ENCODE measurements at places on chromosomes 12 and 14.

- DNase-seq = peak; percentile 35
These were observed at the start of gene PLXNC1 for GRCh38 chr12:94147991-94148738. Gene PLXNC1 (plus strand): TSS chr12:94148577. CDS start chr12:94148972, 395 bp downstream.

DNA sequence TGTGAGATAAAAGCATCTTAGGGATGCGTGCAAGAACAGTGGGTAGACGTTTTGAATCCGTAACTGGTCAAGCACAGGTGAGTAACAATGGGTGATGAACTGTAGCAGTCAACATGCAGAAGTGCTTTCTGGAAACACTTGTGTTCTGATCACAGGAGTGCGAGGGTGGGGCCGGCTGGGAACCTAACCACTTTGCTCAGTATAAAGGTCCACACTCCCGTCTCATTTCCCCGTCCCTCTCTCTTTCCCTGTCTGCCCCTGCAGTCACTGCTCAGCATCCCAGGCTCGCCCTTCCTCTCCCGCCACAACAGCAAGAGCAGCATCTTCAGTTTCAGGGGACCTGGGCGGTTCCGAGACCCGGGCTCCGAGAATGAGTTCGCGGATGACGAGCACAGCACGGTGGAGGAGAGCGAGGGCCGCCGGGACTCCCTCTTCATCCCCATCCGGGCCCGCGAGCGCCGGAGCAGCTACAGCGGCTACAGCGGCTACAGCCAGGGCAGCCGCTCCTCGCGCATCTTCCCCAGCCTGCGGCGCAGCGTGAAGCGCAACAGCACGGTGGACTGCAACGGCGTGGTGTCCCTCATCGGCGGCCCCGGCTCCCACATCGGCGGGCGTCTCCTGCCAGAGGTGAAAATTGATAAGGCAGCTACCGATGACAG lies 127.1 kb downstream of the FIGNL2 start:
- peak; percentile 34 for DNase-seq

- peak; percentile 5 for DNase-seq
These were observed 369.7 kb upstream of the SYT1 start for GRCh38 chr12:78494911-78495310.

DNA sequence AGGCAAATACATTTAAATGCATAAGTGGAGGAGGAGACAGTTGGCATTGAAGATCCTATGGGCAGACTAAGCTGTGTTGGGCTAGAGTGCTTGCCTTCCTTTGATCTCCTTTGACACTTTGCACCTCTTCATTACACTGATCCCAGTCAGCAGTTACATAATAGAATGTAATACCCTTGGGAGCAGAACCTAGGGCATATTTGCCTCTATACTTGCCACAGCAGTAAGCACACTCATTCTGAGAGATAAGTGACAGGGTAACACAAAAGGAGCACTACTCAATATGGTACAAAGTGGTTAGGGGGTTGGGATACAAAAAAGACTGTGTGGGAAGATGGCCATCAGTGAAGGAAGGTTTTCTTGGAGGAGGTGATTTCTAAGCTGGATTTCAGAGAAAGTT lies 9.0 kb downstream of the MARS1 start:
- DNase-seq = no peak

DNA sequence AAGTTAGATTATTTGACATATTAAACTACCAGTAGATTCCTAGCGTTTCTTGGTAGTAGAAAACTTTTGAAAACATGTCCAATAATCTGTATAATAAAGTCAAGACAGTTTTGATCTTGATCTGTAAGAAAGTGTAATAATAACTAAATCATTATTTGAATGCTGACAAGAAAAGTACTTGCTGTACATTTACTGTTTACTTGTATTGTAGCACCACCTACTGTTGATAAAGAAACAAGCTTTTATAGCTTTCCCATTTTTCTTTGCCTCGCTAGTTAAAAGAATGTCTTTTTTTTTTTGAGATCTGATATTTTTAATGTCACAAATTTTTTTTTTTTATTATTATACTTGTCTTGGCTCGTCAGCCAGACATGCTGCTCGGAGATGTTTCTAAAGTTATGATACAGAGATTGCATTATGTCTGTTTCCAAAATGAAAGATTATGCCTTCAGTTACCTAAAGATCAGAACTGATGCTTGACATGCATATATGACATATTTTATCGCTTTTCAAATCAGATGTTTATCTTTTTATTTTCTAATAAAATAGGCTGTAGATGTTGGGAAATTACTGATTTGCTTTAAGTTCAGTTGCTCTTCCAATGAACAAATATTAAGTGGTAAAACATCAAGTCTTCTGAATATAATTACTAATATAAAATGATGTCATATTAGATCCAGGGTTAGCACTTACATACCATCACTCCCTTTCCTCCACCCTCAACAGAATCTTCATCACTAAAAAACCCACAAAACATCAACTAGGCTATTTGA lies 140.5 kb downstream of the AKAP6 start:
- DNase-seq = peak; percentile 79

DNA sequence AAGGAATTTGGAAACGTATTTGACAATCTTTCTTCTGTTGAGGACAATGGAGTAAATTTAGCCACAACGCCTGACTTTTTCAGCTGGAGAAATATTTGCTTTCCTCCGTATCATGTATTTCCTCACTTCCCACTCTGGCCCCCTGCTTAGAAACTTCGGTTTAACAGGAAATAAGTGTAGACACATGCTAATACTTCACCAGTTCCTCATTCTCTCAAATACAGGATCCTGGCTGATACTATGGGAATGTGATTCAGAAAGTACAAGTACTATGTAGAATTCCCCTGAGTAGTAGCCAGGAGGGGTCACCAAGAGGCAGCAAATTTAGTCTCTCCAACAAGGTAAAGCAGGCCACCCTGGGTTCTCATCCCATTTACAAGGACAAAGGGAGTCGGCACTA lies 58.0 kb downstream of the FAR2 start:
- peak; percentile 51 for DNase-seq

DNA sequence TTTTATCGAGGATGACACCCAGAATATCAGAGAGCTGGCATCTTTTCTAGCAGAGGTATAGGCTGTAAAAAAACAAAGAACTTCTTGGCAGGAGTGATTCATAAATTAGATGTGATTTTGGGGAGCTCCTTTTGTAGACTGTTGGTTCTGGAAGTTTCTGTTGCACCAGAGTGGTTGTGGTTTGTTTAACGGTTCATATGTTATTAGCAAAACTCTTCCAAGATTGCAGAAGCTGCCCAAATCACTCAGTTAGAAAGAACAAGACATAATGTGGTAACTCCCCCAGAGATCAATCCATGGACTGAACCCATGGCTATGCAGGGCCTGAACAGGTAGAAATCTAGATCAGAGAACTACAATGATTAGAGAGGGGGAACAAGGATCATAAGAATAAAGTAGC lies 6.7 kb upstream of the RNASE10 start:
- no peak for DNase-seq

DNA sequence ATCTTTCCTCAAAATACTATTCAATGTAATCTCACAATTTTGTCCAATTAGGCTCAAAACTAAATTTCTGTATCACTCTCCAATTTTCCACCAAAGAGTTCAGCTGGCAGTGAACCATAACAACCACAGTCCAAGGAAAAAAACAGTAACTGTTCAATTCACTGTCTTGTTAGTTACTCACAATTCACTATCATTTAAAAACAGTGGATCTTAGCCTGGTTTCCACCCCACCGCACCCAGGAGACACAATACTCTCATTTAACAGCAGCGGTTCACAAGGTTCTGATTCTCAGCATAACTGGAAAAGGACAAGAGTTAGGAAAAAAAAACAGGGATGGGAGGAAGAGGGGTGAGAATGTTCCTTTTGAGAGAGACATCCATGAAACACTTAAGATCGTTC lies 40.5 kb downstream of the MED13L start:
- DNase-seq = no peak

- no peak for DNase-seq
These were observed 114.6 kb downstream of the CHST11 start for GRCh38 chr12:104571328-104571727.

GRCh38 chr14:43105305-43105704 lies 1401.8 kb downstream of the FSCB start:
- DNase-seq = no peak

- DNase-seq = no peak
These were observed 79.1 kb downstream of the LRIG3 start for GRCh38 chr12:58841058-58841798.

GRCh38 chr12:120445911-120446843 lies at the start of the genes GATC and TRIAP1:
Gene GATC (plus strand): TSS chr12:120446444. CDS start chr12:120446481, 37 bp downstream.
Gene TRIAP1 (minus strand): TSS chr12:120446384. CDS start chr12:120446372, 12 bp downstream.
- DNase-seq = peak; percentile 66

- peak; percentile 86 for DNase-seq
These were observed 853 bp downstream of the USP5 start for GRCh38 chr12:6852651-6853354.

DNA sequence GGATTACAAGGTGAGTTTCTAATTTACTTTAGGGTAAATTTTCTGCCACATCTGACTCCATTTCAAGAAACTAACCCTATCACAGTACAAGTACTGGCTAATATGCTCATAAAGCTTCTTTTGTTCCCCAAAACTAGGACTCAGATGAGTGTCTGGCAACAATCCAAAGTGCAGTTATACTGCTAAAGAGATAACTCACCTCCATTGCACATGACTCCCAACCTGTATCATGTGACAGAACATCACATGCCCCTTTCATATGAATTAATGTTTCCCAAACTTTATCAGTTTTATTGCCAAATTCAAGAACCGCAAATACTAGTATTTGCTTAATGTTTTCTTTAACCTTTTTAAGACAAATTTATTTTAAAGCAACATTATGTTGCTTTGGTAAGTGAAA lies 3.9 kb upstream of the PPP1R12A start:
- DNase-seq = no peak

- peak; percentile 64 for DNase-seq
These were observed 43.9 kb upstream of the GNPNAT1 start for GRCh38 chr14:52835122-52835903.

DNA sequence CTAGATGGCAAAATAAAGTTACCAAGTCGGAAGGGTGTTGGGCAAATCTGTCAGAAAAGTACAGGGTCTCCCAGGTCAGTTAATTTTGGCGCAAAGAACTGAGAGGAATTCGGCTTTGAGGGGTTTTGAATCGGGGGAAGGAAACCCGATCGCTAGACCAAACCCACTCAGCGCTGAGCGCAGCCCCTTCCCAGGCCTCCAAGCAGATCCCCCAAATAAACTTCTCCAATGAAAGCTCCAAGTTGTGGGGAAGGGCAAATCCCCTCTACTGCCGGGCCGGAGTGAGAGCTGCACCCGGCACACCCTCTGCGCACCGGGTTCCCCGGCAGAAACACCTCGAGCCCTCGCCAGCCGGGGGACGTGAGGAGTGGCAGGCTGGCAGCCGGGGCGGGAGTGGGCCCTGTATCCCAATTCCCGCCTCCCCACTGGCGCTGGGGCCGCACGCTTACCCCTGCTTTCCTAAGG lies 441 bp downstream of the E2F7 start:
- DNase-seq = no peak

- no peak for DNase-seq
These were observed 5.7 kb upstream of the KRT5 start for GRCh38 chr12:52525661-52526499.

DNA sequence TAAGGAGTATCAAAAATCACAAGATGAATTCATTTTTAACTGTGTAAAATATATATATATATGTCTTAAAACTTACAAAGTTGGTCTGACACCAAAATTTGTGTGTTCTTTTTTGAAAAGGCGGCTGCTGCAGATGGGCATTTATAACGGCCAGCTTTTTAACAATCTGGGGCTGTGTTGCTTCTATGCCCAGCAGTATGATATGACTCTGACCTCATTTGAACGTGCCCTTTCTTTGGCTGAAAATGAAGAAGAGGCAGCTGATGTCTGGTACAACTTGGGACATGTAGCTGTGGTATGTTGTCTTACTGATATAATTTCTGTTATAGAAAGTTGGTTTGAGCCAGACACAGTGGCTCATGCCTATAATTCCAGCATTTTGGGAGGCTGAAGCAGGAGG lies 47.0 kb downstream of the TTC8 start:
- no peak for DNase-seq

GRCh38 chr12:131561051-131561450 lies 149.8 kb upstream of the SFSWAP start:
- DNase-seq = no peak

DNA sequence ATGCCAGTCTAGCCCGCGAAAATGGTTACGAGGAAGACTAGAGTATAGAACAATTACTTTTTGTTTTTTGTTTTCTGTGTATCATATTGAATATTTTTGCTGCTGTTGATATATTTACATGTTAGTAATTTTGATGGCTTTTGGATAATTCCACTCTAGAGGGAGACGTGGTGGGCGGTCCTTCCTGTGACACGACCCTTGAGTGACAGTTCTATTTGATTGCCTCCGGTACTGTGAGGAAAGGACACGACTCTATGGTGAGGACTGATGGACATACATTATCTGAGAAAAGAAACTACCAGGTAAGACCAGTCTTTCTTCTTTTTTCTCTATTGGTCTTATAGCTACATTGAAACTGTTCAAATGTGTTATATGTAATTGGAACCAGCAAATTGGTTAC lies 34.7 kb downstream of the CNOT2 start:
- no peak for DNase-seq

- no peak for DNase-seq
These were observed 38.8 kb downstream of the HELB start for GRCh38 chr12:66341126-66341525.

DNA sequence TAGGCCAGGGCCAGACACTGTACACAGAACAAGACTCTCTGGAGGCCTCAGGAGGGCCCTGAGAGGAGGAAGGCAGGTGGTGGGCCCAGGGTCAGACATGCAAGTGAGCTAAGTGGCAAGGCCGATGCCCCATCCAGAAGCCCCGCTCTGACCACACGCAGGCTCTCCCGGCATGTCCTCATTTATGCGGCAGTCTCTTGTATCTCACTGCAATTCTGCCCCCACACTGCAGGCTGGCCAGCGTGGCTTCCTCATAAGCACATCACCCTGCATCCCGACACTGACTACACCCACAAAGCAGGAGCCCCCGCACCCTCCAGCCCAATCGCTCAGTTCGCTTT lies 17.5 kb downstream of the SSH1 start:
- no peak for DNase-seq

GRCh38 chr12:76782526-76782925 lies 18.6 kb downstream of the ZDHHC17 start:
- no peak for DNase-seq

DNA sequence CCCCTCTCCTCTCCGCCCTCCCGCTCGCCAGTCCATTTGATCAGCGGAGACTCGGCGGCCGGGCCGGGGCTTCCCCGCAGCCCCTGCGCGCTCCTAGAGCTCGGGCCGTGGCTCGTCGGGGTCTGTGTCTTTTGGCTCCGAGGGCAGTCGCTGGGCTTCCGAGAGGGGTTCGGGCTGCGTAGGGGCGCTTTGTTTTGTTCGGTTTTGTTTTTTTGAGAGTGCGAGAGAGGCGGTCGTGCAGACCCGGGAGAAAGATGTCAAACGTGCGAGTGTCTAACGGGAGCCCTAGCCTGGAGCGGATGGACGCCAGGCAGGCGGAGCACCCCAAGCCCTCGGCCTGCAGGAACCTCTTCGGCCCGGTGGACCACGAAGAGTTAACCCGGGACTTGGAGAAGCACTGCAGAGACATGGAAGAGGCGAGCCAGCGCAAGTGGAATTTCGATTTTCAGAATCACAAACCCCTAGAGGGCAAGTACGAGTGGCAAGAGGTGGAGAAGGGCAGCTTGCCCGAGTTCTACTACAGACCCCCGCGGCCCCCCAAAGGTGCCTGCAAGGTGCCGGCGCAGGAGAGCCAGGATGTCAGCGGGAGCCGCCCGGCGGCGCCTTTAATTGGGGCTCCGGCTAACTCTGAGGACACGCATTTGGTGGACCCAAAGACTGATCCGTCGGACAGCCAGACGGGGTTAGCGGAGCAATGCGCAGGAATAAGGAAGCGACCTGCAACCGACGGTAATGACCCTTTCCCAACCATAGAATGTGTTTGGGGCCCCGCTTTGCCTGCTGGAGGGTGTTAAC lies 615 bp downstream of the CDKN1B start:
- DNase-seq = peak; percentile 30

- peak; percentile 72 for DNase-seq
These were observed 2.7 kb downstream of the SDR9C7 start for GRCh38 chr12:56931474-56931978.

- no peak for DNase-seq
These were observed 165.8 kb downstream of the ESRRB start for GRCh38 chr14:76541594-76542219.

Measured in fibroblast of the aortic adventitia (primary cell).